ENCODE measurements at places on chromosomes 6 and 20. TPM values are rescaled to one million over a fixed set of nuclear protein-coding genes. Genes with fewer than 3 reads are reported as not detected.

LY86 gene
- total RNA-seq: not detected

FAM217A gene
- not detected for total RNA-seq

TINAG gene
- total RNA-seq: not detected

TOMM6 gene
- 48.6 TPM for total RNA-seq

PNLDC1 gene
- total RNA-seq: not detected

FOXQ1 gene
- total RNA-seq: not detected

DEFB124 gene
- not detected for total RNA-seq

AIF1 gene
- not detected for total RNA-seq

IL17A gene
- not detected for total RNA-seq

MYCT1 gene
- 104 TPM for total RNA-seq

CCM2L gene
- 13.1 TPM for total RNA-seq

LPA gene
- not detected for total RNA-seq

SNX21 gene
- 19.0 TPM for total RNA-seq

CALHM6 gene
- 0.09 TPM for total RNA-seq

CST4 gene
- not detected for total RNA-seq

SLC2A10 gene
- 12.6 TPM for total RNA-seq

TBX18 gene
- 29.8 TPM for total RNA-seq

EYS gene
- under 0.01 TPM for total RNA-seq

PSMA7 gene
- total RNA-seq: 559 TPM

C6orf118 gene
- total RNA-seq: not detected

F13A1 gene
- not detected for total RNA-seq

IMPG1 gene
- total RNA-seq: not detected

VSX1 gene
- total RNA-seq: not detected

CCN2 gene
- total RNA-seq: 276 TPM

SLC22A2 gene
- not detected for total RNA-seq

BPI gene
- not detected for total RNA-seq

TPBG gene
- 4.9 TPM for total RNA-seq

MYLIP gene
- total RNA-seq: 34.1 TPM

HTR1E gene
- total RNA-seq: not detected

ENPP1 gene
- total RNA-seq: 0.47 TPM

DCBLD1 gene
- total RNA-seq: 37.7 TPM

Measured in endothelial cell of coronary artery (primary cell).